ENCODE measurements at places on chromosomes 6 and 20.

GRCh38 chr20:25090492-25091429 lies 8.8 kb upstream of the VSX1 start:
- no peak for DNase-seq

DNA sequence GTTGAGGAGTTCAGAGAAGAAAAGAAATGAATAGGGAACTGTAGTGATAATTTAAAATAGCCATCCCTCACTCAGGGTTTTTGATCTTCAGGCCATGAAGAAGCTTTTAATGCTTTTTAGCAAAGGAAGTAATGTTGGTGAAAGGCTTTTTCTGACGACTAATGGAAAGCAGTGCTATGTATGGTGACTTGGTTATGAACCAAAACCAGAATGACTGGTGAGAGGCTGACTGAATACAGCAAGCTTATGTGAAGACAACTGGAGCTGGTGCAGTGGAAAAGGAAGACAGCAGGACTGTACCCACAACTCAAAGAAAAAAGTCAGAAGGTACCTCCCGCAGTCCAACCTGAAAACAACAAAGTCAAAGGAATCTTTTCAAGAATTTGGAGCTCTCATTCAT lies 118.8 kb downstream of the PRDM1 start:
- no peak for DNase-seq

- DNase-seq: no peak
Observed at GRCh38 chr6:148414092-148414489, 71.5 kb downstream of the SASH1 start.

DNA sequence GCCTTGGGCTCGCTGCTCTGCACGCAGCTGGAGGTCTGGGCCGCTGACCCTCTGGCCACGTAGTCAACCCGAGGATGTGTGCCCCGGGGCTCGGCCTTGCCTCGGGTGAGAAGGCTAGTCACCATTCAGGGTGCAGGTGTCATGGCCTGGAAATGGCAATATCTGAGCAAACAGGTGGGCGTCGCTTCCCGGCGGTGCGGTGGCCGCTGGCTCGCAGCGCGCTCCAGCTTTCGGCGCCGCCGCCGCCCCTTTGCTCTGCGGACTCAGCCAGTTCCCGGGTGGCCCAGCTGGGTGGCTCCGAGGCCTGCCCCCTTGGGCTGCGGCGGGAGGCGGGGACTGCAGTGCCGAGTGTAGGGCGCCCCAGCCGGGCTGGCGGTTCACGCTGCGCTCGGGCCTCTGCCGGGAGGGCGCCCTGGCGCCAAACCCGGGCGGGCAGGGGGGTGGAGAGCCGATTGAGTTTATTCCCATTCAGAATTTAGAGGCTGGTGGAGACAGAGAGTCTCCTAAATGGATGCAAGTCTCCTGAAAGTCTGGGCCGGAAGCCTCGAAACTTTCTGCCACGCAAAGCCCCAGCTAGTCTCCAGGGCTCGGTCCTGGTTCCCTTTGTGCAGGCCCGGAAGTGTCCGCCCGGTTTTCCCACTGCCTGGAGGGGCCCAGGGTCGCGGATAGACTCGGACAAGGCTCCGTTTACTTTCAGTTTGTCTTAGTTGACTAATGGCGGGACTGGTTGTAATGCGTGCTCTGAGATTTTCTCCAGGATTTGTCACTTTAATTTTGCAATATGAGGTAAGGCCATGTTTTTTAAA lies 11.3 kb upstream of the TFAP2A start:
- no peak for DNase-seq

DNA sequence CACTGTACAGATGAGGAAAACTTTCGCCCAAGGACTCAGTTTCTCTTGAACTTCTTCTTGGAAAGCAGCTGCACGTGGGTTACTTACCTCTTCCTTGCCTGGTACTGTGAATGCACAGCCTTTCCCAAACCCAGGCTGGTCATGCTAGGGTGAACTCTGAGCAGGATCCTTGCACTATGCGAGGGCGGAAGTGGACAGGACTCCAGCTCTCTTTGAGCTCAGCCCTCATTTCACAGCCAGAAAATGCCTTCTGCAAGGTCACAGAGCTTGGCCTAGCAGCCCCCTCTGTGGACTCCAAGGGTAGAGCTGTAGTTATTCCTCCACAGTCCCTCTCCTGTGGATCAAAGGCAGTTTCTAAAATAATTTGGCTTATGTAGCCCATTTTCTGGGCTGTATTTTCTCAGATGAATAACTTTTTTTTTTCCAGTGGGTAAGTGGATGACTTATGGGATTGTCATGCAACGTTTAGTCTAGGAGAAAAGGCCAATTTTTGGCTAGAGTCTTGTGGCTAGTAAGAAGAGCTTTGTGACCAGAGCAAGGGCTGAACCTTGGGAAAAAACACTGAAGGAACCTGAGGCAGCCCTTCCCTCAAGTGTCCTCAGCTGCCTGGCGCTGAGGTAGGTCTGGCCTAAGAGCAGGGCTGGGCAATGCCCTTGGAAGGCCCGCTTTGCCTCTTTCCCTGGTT lies 172.7 kb downstream of the SCP2D1 start:
- DNase-seq: no peak

GRCh38 chr6:14450133-14450504 lies 332.5 kb downstream of the CD83 start:
- no peak for DNase-seq

DNA sequence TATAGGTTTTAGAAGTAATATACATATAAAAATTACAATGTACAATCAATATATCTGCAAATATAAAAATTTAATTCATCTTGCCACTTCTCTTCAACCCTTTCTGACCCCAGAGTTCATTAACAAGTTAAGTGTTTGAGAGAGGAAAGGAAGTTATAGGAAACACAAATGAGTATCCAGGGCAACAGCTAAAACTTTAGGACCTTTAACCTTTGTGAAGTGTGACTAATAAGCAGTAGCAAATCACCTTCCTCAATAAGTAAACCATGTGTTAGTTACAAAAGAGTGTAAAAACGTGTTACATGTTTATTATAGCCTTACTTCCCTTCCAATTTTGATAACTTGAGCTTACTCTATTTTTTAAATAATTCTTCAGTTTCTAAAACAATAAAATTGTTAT lies 73.4 kb upstream of the SIM1 start:
- peak; percentile 5 for DNase-seq

- peak; percentile 39 for DNase-seq
Observed at GRCh38 chr6:113004470-113005270, 657.5 kb downstream of the RFPL4B start.

DNA sequence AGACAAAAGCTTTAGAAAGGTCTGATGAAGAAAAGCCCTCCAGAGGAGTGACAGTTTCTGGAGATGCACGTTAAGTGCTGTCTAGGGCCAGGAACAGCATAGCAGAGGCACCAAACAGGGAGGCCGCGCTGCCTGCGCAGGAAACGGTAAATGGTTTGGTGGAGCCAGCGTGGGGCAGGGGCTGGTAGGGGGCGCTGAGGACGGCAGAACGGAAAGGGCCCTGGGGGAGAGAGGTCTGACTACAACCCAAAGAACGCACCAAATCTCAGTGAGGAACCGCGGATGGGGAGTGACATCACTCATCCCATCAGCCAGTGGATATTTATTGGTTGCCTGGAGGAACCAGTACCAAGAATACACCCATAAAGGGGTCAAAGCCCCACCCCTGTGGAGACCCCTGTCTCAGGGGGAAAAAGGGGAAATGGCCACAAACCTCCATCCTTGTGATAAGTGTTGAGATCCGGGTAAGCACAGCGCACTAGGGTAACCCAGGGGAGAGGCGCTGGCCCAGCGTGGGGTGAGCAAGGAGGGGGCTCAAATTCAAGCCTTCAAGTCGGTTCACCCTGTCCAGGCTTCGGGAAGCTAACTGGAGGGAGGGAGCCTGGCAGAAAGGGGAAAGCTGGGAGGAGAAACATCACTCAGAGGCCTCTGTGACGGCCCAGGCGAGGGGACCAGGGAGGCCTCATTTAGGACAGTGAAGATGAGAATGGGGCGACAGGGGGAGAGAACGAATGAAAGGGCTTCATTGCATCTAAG lies 249.2 kb upstream of the QKI start:
- no peak for DNase-seq

- DNase-seq: no peak
Observed at GRCh38 chr6:41439524-41440418, 104.4 kb downstream of the NCR2 start.

Data from fibroblast of upper back skin (primary cell).